NCI-H524 (cell line): ENCODE measurements at places on chromosomes 2 and 18.

DNA sequence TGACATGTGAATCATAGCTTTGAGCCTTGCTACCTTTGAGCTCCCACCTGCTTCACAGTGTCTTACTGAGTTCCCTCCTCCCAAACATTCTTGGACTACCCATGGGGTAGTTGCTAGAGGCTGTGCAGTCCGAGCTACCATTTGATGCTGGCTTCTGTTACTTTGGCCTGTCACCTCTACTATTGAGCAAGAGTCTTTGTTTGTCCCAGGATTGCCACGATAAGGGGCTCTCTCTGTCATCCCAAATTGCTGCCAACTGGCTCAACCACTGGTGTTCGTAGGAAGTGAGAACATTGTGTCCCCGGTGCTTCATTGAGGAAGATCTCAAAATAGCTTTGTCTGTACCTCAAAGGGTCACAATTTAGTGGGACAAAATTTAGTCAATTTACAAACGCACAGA lies 59.1 kb upstream of the PAX8 start:
- DNase-seq: no peak

DNA sequence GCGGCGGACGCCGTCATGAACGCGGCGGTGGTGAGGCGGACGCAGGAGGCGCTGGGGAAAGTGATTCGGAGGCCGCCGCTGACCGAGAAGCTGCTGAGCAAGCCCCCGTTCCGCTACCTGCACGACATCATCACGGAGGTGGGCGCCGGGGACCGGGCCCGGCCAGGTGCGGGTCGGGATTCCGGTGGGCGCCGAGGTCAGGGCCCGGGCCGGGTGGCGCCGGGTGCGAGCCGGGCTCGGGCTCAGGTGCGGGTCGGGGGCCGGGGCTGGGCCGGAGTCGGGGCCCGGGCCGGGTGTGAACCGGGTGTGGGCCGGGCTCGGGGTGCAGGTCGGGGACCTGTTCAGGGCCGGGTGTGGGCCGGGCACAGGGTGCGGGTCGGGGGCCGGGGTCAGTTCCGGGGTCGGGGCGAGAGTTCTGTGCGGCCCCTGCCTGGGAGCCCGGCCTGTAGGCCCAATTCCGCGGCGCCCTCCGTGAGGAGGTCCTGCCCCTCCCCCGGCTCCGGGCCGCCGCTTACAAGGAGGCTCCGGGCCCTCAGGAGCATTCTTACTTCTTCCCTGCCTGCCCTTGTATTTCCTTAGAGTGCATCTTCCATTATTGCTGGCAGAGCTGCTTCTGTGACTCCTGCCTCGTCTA lies 447 bp downstream of the TRAF3IP1 start:
- DNase-seq: peak; percentile 3

GRCh38 chr2:19733951-19734425 lies 167.8 kb downstream of the TTC32 start:
- DNase-seq: no peak

DNA sequence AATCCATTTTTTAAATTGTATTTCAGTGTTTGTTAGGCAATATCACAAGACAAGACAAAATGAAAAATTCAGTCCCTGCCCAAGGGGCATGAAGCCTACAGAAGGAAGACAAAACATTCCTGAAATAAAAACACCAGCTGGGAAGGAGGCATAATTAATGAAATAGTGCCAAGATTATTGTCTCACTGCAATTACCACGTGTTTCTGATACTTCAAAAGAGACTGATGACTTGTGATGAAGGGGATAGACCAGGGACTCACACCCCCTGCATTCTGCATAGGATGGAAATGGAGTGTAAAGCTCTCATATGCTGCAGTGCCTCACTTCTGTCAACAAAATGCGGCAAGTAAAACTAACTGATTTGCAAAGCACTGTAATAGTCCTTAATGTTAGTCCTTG lies 178.1 kb downstream of the BARD1 start:
- peak; percentile 85 for DNase-seq

- DNase-seq: no peak
Measured at GRCh38 chr2:176826356-176826755, 386.2 kb upstream of the HNRNPA3 start.

DNA sequence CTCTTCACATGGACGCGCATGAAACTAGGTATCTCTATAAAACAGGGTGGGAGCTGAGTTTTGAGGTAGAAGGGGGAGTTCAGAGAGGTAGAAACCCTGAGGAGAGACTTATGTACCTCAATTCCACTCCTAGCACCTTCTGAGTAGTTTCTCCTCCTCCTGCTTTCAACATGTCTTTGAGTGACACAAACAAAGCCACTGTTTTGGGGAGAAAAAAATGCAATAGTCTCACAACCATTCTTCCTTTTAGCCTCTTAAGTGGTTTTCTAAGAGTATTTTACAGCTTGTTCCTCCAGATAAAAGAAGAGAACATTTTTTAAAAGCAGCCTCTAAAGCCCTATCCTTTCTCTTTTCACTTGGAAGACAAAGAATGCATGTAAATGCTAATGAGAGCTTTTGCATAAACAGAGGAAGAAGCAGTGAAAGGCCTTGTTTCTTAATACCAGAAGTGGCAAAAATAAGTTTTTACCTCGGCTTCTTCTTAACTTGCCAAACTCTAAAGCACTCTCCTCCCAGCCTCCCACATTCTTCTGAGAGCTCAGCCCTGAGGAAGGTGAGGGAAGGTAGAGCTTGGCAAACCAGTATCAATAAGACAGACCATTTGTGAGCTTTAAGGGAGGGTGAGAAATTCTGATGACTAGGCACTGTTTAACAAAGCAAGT lies 1304.4 kb upstream of the ACVR2A start:
- DNase-seq: no peak

GRCh38 chr2:41830600-41830999 lies 217.2 kb upstream of the PKDCC start:
- DNase-seq: no peak
